Astrocyte of the spinal cord (primary cell): ENCODE measurements at places on chromosomes 3 and 15.

DNA sequence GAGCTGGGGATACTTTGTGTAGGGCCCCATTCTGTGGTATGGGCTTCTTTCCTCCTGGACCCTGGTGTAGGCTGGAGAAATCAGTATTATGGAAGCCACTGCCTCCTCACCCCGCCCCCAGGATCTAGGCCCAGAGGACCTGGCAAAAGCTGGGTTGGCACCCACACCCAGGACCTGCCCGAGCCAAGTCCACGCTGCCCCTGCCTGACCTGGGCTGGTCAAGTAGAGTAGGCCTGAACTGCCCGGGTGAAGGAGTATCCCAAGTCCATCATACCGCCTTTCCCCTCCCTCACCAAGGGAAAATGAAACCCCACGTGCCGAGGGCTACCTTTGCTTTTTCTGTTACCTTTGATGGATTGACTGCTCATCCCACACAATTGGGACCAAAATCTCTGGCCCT is 37.7 kb upstream of the TRAK1 start:
- no peak for DNase-seq

DNA sequence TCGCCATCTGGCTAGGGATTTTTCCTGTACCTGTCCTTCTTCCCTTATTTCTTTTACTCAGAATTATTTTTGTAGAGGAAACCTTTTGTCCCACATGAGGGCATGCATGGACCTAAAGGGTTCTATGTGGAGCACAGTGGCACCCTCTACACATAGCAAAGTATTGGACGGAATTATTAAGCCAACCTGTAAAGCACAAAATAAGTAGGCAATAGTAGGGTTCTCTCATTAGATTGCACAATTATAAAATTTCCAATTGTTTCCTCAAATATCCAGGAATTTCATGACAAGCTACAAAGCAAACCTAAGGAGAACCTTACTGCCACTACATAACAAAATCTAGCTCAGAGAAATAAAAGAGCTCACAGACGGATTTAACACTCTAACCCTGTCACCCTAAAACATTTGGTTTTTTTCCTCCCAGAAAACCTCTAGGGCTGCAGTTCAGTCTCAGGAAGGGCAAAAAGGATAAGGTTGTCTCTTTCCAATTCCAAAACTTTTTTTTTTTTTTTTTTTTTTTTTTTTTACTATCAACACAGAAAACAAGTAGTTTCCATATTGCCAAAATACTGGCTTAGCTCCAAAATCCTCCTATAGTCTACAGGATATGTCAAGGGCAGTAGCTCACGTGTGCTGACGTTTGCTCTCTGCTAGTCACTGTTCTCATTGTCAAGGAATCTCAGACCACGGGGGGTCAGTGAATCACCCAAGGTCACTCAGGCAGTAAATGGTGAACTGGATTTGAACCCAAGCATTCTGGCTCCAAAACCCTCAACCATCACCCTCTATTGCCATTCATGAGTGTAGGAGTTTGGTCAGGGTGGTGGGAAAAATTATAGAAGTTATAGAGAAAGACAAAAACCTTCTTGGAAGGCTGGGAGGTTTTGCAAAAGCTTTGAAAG is 52.3 kb downstream of the NCEH1 start:
- peak; percentile 98 for DNase-seq

DNA sequence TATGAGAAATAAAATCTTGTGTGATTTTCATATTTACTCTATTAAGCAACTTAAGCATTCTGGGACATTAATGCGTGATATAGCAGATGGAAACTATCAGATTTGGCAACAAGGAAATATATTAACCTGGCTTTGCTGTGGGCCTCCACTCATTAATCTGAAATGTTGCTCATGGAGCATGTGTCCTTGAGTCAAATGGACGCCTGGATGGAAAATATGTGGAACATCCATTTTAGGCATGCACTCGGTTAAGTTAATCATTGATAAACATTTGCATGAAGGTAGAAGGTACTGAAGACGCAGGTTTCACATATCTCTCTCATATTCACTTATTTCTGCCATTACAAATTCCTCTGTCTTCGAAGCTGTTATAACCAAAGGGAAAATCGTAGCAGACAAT is 246.1 kb downstream of the NR2F2 start:
- DNase-seq = no peak

GRCh38 chr3:152825566-152825965 is 9.4 kb upstream of the P2RY1 start:
- no peak for DNase-seq
